NCI-H1417 treated with DMSO at 0.1 percent for 48 hours (cell line): ENCODE measurements at places on chromosomes 4 and X.

DNA sequence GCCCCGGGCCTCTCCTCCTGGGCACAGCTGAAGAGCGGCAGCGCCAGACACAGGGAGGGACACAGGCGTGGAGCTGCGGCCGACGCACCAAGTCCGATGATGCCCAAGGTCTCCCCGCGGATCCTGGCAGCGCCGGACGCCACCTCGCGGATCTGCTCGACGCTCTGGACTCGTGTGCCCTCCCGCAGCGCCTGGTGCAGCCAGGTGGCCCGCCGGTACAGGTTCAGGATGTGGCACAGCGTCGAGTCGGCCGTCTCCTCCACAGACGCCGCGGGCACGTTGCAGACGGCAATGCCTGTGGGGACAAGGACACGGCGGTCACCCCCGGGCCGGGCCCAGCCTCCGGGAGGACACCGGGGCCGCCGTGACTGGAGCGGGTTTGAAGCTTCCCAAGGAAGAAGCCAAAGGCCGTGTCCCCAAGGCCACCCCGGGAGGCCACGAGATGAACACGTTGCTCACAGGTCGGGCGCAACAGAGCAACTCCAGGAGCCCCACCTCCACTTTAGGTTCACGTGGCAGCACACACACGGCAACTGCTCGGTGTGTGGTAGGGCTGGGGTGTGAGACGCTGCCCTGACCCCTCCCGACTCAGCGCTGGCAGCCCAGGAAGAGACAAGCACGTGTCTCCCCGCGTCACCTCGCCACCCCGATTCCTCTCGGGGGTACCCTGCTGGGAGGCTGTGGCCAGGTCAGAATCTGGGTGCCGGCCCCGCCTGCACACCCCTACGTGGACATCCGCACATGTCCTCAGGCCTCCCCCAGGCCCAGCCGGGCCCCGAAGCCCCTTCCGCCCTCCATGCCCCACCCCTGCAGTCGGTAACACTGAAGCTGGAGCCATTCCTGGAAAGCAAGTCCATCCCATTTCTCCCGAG is 23.4 kb downstream of the CTBP1 start:
- DNase-seq, result no peak

GRCh38 chr4:86894455-86894854 is 2.2 kb upstream of the C4orf36 start:
- DNase-seq, result no peak

DNA sequence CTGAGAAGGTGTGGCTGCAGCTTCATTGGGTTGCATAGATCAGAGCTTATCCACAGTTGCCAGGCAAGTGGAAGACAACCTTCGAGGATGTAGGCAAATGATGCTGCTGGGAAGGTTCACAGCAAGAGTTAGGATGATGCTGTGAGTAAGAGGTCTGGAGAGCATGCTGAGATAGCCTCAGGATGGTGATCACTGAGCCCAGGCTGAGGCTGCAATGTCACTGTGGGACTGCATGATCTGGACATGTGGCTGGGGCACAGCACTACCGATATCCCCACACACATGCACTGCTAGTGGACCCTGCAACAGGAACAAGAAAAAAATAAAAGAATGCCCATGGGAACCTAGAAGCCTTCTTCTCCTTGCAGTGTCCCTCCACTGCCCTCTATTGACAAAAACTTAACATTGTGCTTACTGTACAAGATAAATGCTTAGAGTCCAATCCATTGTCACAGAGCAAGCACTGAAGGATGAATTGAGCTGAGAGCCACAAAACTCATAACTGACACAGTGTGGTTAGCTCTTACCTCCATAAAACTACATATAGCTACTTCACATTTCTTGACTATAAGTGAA is 105.6 kb downstream of the CNKSR2 start:
- DNase-seq, result peak; percentile 45

GRCh38 chrX:108439426-108439942 is at the start of gene COL4A5:
Gene COL4A5, plus strand, starts transcription at chrX:108439838. Its CDS starts 288 bp downstream, at chrX:108440126.
- DNase-seq, result peak; percentile 61

GRCh38 chrX:47743504-47743903 is 84.5 kb upstream of the UXT start:
- DNase-seq, result no peak

DNA sequence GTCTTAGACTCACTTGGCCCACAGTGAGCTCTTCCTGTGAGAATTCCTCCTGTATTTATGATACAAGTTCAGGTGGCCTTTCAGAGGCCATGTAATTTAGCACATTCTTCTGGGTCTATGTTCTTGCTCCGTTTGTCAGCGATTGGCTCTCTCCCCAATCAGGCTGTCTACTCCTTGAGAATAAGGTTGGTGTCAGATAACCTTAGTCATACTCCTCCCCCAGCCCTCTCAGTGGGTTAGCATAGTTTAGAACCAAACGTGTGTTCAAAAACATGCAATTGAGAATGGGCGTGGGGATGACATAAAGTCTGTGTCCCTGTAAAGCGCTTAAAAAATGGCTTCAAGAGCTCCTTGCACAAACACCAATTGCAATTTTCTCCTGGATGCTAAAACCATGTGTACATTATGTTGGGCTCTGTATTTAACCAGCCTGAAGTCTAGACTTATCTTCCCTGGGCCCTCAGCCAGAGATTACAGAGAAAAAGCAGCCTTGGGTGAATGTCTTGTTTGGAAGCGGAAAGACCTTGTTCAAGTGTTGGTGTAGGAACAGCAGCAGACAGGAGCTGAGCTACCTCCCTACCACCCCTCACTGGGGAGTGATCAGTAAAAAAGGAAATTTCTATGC is 9.9 kb upstream of the CT47C1 start:
- DNase-seq, result no peak

DNA sequence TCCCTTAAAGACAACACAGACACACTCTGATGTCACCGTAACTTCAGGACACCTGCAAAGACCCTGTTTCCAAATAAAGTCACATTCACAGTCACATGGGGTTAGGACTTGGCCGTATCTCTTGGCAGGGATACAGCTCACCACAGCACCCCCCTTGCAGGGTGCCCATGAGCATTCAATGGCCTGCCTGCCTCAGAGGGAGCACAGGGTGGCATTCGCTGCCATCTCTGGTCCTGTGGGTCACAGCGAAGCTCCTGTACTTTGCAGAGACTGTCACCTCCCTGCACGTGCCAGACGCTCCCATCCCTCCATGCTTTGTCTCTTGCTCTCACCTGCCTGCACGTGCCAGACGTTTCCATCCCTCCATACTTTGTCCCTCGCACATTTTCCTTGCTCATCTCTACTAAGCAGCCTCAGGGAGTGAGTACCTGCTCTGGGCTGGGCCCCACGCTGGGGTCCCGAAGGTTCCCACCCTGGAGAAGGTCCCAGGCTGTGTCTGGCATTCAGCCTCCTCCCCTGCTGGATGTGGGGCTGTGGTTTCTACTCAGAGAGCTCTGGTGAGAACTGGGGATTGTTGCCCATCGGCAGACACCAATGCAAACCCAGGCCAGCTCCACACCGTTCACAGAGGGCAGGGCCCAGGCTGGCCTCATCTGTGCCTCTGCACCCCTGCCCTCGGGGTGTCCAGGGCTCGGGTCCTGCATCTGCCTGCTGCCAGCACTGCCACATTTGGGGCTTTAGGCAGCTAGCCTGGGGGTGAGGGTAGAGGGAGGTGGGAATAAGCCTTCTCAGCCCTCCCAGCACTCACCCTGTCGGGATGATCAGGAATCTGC is 15.8 kb downstream of the HTRA3 start:
- no peak for DNase-seq

DNA sequence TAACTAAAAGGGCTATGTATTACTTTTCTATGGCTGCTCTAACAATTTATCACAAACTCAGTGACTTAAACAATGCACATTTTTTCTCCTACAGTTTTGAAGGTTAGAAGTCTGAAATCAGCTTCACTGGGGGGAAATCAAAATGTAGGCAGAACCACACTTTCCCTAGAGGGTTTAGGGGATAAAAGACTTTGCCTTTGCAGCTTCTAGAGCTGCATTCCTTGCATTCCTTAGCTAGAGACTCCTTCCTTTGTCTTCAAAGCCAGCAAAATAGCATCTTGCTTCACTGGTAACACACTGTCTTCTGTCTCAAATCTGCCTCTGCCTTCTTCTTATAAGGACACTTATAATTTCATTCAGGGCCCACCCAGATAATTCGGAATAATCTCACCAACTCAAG is 152.4 kb upstream of the SPIN4 start:
- no peak for DNase-seq

DNA sequence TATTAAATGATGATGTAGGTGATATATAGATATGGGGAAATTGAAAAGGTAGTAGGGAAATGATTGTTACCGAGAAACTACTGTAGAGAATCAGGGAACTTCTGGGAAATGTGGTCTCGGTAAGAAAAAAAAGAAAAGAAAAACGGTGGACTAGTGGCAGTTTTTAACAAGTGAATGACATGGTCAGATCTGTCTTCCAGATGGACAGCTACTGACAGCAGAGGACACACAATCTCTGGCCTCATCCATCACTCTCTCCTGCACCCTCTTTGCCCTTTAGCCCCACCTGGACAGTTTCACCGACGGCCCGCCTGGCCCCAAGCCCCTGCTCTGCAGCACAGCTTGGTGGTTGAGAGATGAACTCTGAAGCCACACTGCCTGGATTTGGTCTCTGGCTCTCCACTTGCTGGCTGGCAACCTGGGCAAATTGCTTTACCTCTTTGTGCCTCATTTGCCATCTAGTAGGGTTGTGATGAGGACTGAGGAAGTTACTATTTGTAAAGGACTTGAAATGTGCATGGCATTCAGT is 23.4 kb downstream of the RBM47 start:
- DNase-seq, result no peak

DNA sequence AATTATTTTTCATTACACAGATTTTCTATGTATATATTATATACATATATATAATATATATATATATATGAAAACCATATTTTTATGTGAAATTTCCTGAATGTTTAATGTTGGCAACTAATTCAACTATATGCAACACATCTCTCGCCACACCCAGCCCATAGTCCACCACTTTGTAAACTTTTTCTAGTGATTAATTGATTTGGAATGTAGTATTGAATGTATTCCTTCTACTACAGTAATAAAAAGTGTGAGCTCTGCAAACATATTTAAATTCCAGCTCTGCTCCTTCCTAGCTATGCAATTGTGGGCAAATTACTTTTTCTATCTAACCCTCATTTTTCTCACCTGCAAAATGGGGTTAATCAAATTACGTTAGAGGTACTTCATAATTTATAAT is 187.8 kb downstream of the TEX11 start:
- no peak for DNase-seq

- DNase-seq, result no peak
Observed at GRCh38 chrX:150621652-150622051, 53.2 kb downstream of the MTM1 start.

GRCh38 chr4:82802911-82803310 is 4.3 kb upstream of the SCD5 start:
- no peak for DNase-seq

GRCh38 chr4:30725562-30725961 is 5.4 kb downstream of the PCDH7 start:
- DNase-seq, result no peak

GRCh38 chr4:47533689-47534347 is 48.7 kb downstream of the ATP10D start:
- DNase-seq, result no peak

- no peak for DNase-seq
Observed at GRCh38 chr4:112379306-112379705, 82.1 kb downstream of the ALPK1 start.

- DNase-seq, result no peak
Observed at GRCh38 chr4:5220028-5220427, 168.7 kb downstream of the STK32B start.

- no peak for DNase-seq
Observed at GRCh38 chr4:156242390-156242789, 288.7 kb upstream of the CTSO start.

DNA sequence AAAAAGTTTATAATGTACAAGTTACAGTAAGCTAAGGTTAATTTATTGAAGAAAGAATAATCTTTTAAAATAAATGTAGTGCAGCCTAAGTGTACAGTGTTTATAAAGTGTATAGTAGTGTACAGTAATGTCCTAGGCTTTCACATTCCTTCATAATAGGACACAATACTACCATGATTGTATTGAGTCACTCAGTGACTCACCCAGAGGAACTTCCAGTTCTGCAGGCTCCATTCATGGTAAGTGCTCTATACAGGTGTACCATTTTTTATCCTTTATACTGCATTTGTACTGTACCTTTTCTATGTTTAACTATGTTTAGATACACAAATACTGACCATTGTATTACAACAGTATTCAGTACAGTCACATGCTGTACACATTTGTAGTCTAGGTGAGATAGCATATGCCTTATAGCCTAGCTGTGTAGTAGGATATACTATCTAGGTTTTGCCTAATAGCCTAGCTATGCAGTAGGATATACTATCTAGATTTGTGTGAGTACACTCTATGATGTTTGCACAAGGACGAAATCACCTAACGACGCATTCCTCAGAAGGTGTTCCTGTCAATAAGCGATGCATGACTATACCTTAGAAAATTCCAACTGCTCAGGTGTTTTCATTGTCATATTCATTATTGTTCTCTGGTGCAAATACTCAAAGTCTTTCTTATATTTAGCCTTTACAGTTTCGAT is 5.5 kb upstream of the TMEM255A start:
- no peak for DNase-seq

DNA sequence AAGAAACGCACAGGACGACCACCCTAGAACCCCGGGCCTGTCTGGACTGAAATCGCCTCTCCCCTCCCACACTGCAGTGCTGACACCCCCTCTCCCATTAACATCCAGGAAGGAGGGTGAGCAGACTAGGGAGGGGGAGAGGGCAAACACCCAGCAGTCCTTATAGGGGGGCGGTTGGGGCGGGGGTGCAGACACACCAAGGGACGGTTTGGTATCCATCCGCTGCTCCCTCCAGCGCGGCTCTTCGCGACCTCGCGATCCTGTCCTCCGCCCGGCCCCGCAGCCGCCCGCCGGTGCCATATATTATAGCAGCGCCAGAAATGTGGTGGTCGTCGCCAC is 411 bp upstream of the GPRASP1 start:
- no peak for DNase-seq

DNA sequence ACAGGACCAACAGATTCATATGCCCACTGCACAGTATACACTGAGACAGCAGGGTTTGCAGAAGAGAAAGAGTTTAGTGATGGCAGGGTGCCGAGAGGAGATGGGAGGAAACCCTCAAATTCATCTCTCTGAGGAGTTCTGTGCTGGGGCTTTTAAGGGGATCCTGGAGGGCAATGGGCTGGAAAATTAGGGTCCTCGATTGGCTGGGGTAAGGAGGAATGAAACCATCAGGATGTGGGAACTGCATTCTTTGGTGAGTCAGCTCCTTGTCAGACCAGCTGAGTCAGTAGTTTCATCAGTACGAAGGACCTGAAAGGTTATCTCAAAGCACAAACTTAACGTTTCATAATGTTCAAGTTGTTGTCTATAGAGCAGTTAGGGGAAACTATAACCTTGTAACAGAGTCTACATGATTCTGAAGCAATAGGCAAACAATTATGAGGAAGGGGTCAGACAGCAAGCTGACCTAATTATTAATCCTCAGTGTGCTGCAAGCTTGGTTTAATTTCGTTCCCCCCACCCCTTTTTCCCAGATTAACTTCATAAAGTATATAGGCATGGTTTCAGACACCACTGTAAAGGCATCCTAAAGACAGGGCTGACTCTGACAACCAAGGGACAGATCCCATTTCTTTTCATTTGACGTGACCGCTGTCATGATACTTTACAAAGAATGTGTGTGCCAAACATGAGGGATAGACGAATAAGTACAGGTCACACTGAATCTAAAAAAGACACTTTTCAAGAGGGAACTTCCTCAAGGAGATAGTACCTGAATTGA is 1.5 kb upstream of the MSMO1 start:
- no peak for DNase-seq
